Cerebellar cortex (tissue), 1 donor: ENCODE measurements at places on chromosomes 12 and 14.

- no peak for DNase-seq
These were observed 63.9 kb downstream of the FUT8 start for GRCh38 chr14:65476273-65476941.

GRCh38 chr12:4881266-4882064 lies 28.2 kb upstream of the KCNA1 start:
- peak; percentile 95 for DNase-seq

DNA sequence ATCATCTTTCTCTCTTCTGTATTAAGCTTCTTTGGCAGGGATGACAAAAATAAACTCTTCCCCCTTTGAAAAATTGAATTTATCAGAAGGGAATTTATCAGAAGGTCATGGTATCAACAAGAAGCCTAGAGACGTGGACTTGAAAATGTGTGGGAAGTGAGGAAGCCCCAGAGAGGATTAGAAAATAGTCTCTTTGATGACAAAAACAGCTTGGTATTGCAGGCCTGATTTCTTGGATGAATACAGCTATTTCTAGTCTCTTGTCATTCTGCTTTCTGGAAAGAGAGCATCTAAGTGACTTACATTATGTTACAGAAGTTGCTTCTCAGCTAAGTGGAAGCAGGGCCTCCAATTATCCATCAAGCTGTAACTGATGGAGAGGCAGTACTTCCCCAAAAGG lies 111.1 kb downstream of the KITLG start:
- DNase-seq, result no peak

DNA sequence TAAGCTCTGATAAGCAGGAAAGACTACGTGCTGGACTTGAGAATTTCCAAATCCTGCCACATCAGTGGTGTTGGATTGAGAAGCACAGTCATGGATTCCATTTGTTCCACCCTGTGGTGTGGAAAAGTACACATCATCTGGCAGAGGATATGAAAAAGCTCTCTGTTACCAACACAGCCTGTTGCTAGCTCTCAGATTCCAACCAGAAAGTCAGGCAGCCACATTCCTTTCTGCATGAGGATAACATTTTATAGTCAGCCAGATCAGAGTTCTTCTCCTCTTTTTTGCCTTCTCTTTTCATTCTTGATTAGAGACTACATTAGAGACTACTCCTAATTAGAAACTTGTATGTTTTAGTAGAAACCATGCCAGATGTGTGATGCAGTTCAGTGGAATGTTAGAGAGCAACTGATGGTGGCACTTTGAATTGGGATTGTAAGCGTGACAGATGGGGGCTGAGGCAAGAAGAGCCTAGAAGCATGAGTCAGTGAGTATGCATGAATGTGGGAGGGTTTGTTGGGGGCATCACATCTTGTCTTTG lies 61.2 kb upstream of the STXBP6 start:
- DNase-seq, result no peak
